ENCODE measurements at places on chromosomes 4 and X.

GRCh38 chr4:186900232-186900900 is 176.7 kb upstream of the FAT1 start:
- DNase-seq = no peak

- no peak for DNase-seq
These were observed 343.7 kb upstream of the TRAM1L1 start for GRCh38 chr4:117429061-117429460.

DNA sequence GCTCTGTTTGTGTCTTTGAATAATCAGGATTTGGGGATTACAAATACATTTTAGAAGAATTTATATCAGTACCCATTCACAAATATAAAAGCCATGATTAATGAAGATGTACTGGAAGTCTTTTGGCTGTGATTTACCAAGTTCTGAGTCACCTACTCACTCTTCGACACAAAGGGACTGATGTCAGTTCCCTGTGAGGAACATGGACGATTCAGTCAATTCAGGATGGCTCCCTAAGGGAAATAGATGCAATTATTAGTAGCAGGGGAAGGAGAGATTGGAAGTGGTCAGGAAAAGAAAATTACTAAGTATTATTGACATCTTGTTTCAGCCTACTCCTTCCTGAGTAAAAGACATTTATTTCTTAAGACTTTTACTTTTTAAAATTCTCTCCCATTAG is 550.7 kb upstream of the SLIT2 start:
- no peak for DNase-seq

GRCh38 chrX:34058005-34058404 is 74.1 kb downstream of the FAM47A start:
- no peak for DNase-seq

DNA sequence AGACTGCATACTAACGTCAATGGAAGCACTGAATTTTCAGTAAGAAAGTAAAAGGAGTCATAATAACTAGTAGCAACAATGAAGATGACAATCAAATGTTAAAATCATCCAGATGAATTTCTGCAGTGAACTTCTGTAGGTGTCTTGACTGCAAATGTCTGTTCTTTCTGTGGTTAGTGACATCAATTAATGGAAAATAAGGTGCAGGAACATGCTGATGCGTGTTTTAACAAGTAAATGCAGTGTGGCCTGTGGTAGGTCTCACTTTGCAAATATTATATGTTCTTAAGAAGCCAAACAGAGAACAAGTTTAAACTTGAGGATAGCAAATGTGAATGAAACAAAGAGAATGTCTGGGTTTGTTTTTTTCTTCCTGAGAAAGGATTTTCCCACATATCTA is 2.6 kb upstream of the DTHD1 start:
- no peak for DNase-seq

DNA sequence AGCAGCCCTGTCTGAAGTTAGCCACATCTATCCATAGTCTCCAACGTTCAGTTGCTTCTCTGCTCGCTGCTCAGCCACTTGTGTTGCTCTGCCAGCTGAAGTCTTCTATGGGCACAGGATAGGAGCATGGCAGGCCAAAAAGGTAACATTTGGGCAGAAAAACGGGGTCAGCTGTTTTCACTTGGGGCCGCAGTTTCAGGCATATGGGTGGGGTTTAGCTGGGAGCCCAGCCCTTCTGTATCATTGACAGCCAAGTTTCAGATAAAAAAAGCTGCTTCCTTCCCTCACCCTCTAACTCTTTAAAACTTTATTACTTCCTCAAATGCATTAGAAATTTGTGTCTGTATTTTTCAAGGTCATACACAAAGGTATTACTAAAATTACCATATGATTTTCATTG is 18.4 kb upstream of the MANBA start:
- DNase-seq = no peak

GRCh38 chrX:108442901-108443464 is 3.3 kb downstream of the COL4A5 start:
- no peak for DNase-seq

GRCh38 chr4:213971-214370 is 89.7 kb downstream of the ZNF718 start:
- no peak for DNase-seq

- DNase-seq = no peak
These were observed 318.7 kb downstream of the SLC7A11 start for GRCh38 chr4:137923494-137923893.

DNA sequence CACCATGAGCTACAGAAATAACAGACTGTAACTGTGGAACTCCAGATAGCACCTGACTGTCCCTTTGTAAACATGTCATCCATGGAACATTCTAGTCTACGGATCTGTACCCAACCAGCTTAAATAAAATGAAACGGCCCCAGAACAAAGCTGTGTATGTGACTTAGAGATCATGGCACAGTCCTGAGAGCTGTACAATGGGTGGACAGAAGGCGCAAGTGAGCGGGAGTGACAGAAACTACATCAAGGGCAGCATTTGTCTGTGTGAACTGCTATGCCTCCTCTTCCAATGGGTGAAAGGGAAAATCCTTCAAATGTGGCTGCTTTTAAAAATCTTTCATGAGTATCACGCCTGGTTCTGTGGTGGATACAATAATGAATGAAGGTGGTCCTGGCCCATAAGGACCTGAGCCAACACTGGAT is 72.5 kb downstream of the FAT1 start:
- no peak for DNase-seq

GRCh38 chrX:154727871-154728270 is 23.0 kb downstream of the GAB3 start:
- DNase-seq = no peak

GRCh38 chrX:444305-444704 is 57.6 kb upstream of the PPP2R3B start:
- no peak for DNase-seq

- no peak for DNase-seq
These were observed 136.7 kb downstream of the CBLL2 start for GRCh38 chrX:22409418-22409817.

GRCh38 chr4:147418226-147418625 is 62.7 kb upstream of the EDNRA start:
- DNase-seq = no peak

GRCh38 chr4:101304916-101305315 is 42.4 kb downstream of the PPP3CA start:
- no peak for DNase-seq

GRCh38 chr4:26001413-26001812 is 87.4 kb downstream of the SMIM20 start:
- no peak for DNase-seq

GRCh38 chr4:79325864-79326328 is at the start of gene NAA11:
TSS of gene NAA11 (minus strand) at chr4:79326061. CDS start at chr4:79325877, 184 bp downstream.
- DNase-seq = no peak

- DNase-seq = no peak
These were observed 297.5 kb downstream of the DCTD start for GRCh38 chr4:182619660-182620059.

- no peak for DNase-seq
These were observed 481.6 kb upstream of the FSTL5 start for GRCh38 chr4:162645381-162645780.

DNA sequence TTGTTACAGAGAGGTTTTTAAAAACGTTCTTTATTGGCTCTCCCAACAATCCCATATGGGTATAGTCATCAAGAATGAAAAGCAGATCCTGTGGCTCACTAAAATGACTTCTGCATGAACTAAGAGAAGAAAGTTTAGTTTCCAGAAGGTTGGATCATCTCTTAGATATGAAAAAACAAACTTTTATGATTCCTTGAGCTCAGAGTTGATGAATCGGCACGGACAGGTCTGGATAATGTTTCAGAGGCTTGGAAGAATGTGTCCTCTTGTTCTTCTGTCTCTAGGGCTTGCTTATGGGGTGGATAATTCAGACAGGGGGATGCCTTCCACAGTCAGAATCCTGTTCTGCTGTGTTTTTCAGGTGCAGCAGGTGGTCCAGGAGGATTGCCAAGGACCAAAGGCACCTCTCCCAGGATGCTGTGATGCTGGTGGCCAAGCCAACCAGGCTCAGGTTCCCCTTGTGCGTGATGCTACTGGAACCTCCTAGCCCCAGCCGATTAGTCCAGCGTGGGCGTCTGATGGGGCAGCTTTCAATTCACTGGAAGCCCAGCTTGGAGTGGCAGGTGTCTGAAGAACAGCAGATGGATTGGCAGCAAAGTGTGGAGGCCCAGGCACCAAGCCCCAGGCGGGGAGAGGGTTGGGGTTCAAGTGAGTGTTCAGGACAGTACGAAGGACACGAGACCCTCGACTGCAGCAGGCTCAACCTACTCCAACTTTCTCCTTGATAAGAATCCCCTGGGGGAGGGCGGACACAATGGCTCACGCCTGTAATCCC is 30.3 kb downstream of the CCKAR start:
- no peak for DNase-seq

DNA sequence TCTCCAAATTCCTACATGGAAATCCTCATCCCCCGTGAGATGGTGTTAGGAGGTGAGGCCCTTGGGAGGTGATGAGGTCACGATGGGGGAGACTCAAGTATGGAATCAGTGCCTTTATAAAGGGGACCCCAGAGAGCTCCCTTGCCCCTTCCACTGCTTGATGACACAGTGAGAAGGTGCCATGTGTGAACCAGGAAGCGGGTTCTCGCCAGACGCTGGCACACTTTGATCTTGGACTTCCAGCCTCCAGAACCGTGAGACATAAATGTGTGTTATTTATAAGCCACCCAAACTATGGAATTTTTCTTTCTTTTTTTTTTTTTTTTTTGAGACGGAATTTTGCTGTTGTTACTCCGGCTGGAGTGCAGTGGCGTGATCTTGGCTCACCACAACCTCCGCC is 237.6 kb downstream of the DHRSX start:
- no peak for DNase-seq

- DNase-seq = no peak
These were observed 136.5 kb downstream of the RAB28 start for GRCh38 chr4:13347517-13348125.

GRCh38 chr4:155972098-155972497 is 18.4 kb upstream of the CTSO start:
- DNase-seq = no peak

DNA sequence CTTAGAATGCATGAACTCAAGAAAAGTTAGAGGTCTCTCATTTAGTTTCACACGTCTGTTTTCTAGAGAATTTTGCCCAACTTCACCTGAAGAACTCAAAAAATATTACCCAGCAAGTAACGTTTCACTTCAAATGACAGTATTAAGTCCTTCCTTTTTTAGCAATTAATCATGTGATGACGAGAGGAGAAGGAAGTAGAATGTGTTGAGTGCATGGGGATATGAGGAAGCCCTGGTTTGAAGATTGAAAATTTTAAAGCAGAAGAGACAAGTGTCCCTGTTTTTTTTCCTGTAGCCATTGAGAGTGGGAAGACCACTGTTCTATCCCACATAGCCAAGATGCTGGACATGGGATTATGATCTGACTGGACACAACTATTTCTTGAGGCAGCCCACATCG is 406.3 kb upstream of the CPEB2 start:
- DNase-seq = no peak

DNA sequence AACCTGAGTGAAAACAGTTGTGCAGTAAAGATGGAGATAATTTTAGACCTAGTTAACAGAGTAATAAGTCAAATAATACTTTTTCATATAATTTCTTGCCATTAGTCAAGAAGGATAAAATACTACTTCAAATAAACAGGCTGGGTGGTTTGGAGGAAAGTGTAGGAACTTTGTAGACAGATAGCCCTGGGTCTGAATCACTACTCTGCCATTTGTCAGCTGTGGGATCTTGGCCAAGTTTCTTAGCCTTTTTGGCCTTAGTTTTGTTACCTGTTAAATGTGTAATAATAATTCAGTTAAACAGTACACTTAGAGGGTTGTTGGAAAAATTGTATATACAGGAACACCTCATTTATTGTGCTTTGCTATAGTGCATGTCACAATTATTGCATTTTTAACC is 163.7 kb downstream of the NPNT start:
- DNase-seq = no peak

DNA sequence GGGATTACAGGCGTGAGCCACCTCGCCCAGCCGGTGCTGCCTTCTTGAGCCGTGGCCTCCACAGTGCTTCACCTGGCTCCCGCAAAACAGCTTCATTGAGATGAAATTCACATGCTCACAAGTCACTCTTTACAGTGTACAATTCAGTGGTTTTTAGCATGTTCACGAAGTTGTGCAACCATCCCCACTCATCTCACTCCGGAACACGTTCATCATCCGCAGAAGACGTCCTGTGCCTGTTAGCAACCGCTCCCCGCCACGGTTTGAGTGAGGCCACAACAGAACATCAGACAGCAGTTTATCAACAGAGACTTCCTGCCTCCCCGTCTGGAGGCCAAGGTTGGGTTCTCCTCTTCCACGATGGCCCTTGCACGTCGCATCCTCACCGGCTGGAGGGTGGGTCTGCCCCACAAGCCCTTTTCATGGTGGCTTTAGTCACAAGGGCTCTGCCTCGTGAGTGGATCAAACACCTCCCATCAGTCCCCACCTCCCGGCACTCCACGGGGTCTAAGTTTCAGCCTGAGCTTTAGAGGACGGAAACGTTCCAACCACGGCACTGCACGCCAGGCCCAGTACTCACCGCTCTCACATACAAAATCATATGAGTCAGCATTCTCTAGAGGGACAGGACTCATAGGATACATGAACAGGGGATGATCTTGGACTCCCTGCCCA is 29.6 kb upstream of the SPON2 start:
- DNase-seq = no peak

- no peak for DNase-seq
These were observed 120.4 kb downstream of the PCDH7 start for GRCh38 chr4:30840571-30840970.

GRCh38 chr4:79673898-79674297 is 265.9 kb upstream of the GK2 start:
- DNase-seq = no peak

All from hematopoietic multipotent progenitor cell treated with erythropoietin and hydrocortisone succinate and interleukin-3 and kit ligand, for 17 days (in vitro differentiated cells).